CD4-positive, alpha-beta T cell (primary cell): ENCODE measurements at places on chromosomes 1 and 21.

DNA sequence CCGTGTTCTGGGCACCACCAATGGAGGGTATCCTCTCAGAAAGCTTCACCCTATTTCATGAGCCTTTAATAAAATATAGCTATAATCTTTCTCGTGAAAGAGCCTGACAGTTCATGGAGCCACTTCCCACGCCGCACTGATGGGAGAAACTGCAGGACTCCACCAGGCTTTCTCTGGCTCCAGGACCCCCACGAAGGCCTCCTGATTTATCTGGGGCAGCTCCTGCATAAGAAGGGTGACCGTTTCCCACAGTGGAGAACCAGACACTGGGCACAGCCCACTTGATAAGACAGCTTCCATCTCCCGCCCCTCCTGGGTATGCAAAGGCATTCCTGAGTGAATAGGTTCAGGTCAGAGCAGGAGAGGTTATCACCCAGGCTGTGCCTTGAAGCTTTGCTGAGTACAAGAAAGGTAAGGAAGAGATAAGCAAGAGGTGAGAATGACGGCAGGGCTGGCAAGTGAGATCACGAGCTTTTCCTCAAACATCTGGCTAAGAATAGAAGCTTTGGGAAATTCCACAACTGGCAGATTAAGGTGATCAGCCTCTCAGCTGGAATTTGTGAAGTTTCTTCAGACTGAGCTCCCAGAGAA lies 499.8 kb downstream of the KIF26B start:
- no peak for DNase-seq

- DNase-seq: no peak
These were observed 30.0 kb downstream of the BATF3 start for GRCh38 chr1:212669600-212669999.

DNA sequence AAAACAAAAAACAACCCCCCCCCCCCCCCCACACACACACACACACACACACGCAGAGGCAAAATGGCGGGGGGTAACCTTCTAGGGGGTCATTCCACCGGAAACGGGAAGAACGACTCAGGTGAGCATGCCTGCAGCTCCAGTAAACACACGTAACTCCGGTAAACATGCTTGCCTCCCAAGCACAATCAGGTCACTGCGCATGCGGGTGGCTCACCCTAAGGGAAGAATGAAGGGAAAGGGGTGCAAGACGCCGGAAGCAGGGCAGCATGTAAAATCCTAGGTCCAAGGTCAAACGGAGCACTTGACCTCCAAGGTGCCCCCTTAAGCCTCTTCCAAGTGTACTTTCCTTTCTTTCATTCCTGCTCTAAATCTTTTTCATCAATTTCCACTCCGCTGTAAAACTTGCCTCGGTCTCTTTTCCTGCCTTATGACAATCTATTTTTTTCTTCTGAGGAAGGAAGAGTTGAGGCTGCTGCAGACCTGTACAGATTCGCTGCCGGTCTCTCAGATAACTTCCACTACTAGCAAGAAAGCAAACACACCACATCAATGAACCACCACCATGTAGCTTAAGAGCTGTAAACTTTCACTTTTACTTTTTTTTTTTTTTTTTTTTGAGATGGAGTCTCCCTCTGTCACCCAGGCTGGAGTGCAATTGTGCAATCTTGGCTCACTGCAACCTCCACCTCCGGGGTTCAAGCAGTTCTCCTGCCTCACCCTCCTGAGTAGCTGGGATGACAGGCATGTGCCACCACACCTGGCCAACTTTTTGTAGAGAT lies 21.0 kb upstream of the CBR3 start:
- DNase-seq: peak; percentile 27

- no peak for DNase-seq
These were observed 55.5 kb downstream of the ECE1 start for GRCh38 chr1:21234779-21235178.

GRCh38 chr1:201528631-201529252 lies 10.2 kb upstream of the NAV1 start:
- no peak for DNase-seq

- no peak for DNase-seq
These were observed 167.8 kb downstream of the PIGK start for GRCh38 chr1:77051425-77051824.

DNA sequence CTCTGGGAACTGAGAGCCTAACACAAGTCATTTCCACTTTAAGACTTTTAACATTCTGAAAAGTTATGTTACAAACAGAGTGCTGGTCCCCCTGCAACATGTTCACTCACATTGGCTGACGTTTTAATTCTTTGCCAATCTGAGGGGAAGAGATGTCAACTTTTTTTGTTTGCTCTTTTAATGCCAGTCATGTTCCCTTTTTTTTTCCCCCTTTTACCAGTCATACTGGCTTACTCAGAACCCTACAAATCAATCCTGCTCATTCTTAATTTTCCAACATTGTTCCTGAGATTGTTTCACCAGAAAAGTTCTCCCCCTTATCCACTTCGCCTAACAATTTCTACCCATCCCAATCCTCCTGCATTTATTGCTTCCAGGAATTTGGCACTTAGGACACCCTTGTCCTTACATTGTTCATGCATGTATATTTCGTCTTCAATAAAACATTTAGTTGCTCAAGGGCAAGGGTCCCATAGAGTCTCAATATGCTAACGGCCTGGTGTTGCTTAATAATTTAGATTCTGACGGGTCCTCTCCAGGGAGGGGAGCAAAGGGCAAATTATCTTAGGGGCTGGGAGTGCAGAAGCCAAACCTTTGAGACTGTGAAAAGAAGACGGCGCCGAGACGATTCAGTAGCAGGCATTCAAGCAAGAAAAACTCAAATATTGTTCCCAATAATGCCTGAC lies 624 bp upstream of the CR1L start:
- no peak for DNase-seq

- DNase-seq: no peak
These were observed 99.5 kb downstream of the PRKAB2 start for GRCh38 chr1:147072482-147073432.

- DNase-seq: peak; percentile 42
These were observed 22.8 kb downstream of the DHRS3 start for GRCh38 chr1:12594966-12595756.

- no peak for DNase-seq
These were observed 293.0 kb upstream of the PLXNA2 start for GRCh38 chr1:208537198-208537597.

DNA sequence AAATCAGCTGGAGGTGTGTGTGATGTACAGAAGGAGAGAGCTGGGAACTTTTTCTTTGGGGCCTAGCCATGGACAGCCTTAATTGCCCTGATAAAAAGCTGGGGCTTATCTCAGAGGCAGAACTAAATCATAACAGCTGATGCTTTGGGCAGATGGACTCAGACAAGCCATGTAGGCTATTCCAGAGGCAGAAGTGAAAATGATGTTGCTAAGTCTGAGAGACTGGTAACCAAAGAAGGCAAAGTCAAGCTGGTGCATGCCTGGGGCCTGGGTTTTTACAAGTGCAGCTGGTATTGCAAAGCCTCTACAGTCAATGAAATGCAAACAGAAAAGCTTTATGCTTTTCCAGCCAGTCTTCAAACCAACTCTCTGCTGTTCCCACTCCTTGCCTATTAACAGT lies 39.0 kb upstream of the LMX1A start:
- no peak for DNase-seq

DNA sequence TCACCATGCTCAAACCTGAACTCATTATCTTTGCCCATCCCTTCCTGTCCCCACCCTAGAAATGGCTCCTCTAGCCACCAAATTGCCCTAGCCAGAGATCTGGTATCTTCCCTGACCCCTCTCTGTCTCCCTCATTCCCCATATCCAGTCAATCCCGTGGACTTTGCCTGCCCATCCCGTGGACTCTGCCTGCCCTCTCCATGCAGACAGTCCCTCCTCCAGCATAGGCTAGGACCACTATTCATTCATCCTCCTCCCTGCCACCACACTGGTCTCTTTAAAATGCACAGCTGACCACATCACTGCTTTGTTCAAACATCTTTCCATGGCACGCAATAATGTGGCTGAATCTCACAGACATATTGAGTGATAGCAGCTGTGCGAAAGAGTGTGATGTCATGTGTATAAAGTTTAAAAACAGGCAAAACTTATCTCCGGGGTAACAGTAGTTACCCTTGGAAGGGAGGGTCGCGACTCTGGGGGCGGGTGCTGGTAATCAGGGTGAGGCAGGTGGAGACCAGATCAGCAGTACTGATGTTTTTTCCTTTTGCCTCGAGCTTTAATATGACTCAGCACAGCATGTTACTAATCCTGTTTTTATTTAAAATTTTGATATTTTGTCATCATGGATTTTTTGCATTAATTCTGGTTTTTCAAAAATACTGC lies 4.8 kb upstream of the SLC2A1 start:
- no peak for DNase-seq

DNA sequence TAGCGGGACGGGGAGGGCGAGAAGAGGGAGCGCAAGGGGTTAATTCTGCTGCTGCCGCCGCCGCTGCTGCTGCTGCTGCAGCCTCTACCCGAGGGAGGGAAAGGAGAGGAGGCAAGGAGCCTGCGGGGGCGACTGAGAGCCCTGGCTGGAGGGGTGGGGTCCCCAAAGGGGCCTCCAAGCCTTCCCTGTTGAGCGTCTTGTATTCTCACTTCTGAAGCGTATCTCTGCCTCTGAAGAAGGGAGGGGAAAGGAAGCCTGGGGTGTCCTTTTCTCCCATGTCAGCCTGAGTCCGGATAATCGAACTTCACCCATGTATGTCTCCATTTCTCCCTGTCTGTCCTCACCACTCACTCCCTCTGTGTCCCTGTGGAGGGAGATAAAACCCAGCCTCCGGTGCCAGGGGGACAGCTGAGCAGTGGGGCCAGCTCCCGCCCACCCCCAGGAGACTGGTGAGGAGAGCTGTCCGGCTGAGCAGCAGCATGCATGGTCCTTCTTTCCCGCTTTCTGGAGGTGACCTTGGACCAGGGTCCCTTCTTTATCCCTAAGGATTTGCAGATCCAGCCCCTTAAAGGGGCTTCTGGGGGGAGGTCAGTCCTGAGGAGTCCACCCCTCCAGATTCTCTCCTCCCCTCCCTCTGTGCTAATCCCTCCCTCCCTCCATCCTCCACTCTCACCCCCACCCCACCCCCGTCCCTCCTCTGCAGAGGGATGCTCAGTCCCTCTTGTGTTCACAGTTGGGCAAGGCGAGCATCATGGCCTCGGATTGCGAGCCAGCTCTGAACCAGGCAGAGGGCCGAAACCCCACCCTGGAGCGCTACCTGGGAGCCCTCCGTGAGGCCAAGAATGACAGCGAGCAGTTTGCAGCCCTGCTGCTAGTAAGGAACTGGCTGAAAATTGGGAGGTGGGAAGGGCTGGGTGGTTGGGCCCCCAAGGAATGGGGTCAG lies 1.0 kb downstream of the NCDN start:
- no peak for DNase-seq

DNA sequence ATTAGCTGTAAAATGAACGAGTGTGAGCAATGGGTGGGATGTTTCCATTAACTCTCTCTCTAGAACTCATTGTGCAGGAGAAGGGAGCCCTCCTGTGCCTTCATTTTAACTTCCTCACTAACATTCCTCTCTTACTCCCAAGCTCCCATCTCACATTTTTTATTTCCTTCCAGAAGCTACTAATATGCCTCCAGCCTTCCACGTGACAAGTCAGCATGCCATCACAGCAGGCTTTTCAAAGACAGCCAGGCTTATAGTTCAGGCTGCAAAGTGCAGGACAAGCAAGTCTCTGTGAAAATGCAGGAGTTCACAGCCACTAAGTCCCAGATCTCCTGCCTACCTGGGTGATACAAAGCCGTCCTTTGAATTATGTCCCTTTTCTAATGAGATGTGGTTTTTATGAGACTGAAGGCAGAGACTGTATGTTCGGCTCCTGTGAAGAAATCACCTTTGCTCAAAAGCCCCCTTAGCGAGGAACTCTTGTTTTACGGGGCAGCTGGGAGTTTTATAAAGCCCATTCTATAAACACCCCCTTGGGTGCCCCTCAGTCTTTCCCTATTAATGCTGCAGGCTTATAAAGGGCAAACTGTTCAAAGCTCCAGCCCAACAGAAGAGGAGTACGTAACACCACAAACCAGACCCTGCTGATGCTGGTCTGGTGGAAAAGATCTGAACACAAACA lies 14.8 kb upstream of the ANGPTL7 start:
- DNase-seq: no peak

DNA sequence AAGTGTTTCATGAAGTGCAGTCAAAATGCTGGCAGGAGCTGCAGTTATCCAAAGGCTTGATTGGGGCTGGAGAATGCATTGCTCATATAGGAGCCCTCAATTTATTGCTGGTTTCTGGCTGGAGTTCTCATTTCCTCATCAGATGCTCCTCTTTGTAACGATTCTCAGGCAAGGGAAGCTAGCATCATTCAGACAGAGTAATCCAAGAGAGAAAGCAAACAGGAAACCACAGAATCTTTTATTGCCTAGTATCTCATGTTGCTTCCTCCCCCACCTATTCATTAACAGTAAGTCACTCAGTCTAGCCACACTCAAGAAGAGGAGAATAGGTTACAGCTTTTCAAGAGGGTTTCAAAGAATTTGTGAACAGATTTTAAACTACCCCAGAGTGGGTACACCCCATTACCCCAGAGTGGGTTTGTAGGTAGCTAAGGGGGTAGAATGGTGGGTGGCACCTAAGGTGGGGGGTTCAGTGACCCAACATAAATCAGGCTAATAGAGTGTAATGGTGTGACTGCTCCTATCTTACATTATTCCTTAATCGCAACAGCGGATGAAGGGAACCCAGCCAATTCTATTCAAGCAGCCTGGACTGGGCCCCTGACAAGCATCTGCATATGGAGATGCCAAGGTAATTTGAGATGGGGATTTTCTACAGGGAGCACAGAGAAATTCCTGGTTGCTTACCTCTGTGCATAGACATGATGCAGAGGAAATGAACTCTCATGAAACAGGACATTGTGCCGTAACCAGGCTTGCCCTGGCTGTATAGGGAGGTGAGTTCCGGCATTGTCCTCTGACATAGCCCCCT lies 67.1 kb downstream of the KCNJ15 start:
- DNase-seq: no peak

- DNase-seq: no peak
These were observed 145.2 kb upstream of the SPATA6 start for GRCh38 chr1:48617252-48617651.

- DNase-seq: no peak
These were observed 246.4 kb upstream of the ADAMTS5 start for GRCh38 chr21:27213303-27213702.
